NAMALWA (cell line): ENCODE measurements at places on chromosomes 3 and 15.

DNA sequence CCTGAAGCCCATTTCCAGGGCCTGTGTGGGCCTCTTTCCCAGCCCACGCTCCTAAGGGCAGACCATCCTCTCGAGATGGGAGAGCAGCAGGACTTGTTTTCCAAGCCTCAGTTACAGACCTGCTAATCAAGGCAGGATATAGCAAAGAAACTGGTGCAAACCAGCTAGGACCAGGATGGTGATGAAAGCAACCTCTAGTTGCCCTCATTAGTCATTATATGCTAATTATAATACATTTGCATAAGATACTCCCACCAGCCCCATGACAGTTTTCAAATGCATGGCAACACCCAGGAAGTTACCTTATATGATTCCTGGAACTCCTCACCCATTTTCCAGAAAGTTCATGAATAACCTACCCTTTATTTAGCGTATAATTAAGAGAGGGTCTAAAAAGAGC lies 34.4 kb upstream of the TRH start:
- peak; percentile 25 for DNase-seq

DNA sequence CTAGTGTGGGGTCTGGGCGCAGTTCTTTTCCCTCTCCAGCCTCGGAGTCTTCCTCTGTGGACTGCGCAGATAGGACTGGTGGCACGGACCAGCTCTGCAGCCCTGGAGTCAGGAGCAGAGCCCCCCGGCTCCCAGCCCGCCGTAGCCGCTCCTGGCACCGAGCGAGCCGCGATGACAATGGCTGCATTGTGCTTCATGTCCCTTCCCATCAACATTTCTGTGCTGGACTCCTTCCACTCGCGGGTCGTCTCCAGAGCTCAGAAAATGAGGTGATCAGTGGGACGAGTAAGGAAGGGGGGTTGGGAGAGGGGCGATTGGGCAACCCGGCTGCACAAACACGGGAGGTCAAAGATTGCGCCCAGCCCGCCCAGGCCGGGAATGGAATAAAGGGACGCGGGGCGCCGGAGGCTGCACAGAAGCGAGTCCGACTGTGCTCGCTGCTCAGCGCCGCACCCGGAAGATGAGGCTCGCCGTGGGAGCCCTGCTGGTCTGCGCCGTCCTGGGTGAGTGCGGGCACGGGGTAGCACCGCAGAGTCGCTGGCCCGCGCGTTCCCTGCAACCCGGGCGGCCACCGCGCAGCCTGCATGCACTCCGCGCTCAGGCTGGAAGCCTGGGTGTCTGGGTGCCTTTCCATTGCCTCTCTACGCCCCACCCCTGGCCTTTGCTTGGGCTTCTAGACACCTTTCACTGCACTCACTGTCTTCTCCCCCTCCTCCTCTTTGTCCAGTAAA lies at the start of gene TF:
Gene TF (plus strand): TSS at position 413 of the 731 bp plus-strand sequence. CDS start 48 bp downstream, at position 461.
- no peak for DNase-seq

DNA sequence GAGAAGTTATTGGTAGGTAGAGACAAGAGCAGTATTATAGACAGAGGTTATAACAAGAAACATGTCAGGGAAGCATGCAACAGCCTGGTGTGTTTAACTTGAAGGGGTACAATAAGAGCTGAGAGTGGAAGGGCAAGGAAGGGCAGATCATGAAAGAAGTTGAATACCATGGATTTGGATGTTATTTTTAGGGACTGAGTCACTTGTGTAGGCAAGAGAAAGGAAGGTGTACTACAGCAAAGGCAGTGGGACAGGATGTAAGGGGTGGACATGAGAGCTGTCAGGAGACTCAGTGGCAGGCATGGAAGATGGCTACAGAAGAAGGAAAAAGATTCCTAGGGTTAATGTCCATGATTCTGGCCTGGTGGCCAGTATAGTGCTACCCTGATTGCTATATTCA lies 66.4 kb downstream of the TFG start:
- no peak for DNase-seq

- DNase-seq: no peak
These were observed 31.8 kb upstream of the SFMBT1 start for GRCh38 chr3:53077476-53078220.

DNA sequence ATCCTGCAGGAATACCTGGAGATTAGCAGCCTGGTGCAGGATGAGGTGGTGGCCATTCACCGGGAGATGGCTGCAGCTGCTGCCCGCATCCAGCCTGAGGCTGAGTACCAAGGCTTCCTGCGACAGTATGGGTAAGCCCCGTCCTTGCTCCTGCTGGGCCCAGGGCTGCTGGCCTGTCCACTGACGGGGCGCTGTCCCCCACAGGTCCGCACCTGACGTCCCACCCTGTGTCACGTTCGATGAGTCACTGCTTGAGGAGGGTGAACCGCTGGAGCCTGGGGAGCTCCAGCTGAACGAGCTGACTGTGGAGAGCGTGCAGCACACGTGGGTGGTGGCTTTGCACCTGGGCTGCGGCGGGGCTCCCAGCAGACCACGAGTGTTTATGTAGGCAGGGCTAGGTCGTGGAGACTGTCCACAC lies 5.0 kb downstream of the FES start:
- peak; percentile 32 for DNase-seq

DNA sequence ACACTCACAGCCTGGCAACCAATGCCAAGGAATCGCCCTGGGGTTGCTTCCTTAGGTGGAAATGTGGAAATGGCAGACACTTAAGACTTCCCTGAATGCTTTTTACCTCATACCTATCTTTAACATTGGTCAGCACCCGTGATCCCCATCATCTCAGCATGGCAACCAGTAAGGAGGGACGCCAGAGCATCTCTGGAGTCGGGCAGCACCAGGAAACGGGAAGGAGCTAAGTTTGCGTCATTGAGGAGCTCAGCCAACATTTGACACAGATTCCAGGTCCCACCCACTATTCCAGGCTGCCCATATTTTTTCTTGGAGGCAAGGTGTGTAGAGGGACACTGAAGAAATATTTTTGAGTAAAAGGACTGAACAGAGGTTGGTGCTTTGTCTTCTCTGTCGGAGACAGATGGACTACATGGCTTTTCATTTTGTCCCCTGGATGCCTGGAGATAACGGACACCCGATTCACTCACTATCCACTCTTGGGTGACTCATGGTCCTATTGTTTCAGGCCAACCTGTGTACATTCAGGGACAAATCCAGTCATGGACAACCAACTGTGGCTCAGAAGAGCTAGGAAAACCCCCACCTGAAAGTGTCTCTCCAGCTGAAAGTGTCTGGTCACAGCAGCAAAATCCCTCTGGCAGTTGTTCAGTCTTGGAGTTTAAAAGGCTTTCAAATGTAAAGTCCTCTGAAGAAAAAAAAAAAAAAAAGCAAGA lies 70.4 kb upstream of the OXTR start:
- DNase-seq: no peak

- no peak for DNase-seq
These were observed 338.9 kb upstream of the CFAP20DC start for GRCh38 chr3:59388555-59389270.

DNA sequence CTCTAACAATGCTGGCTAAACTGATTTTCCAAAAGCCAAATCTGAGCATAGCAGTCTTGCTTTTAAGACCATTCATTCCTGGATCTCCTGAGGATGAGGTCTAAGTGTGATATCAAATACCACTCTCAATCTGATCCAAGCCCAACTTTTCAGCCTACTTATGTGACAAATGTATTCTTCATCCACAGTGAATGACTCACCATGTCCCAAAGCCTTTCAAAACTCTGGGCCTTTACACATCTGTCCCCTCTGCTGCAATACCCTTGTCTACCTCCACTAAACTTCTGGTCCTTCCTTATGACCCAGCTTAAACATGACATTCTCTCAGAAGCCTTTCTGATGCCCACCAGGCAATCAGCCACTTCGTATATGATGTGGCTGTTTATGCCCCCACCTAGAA lies 4.6 kb downstream of the ANAPC13 start:
- peak; percentile 20 for DNase-seq

DNA sequence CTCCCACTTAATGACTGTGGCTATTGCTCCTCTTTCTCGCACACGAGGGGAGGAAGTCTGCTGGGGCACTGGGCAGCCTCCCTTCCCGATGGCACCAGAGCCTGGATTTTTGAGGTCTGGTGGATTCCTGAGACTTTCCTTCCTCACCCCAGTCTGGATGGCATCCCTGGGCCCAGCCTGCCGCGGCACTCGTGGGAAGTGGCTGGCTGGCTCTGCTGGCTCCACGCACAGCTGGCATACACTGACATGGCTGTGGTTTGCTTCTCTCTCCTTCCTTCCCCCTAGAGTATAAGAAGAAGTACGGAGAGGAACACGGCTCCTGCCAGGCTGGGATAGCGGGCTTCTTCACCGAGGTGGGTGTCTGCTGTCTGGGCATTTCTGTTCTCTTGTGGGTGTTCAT lies 319.8 kb upstream of the LRRFIP2 start:
- DNase-seq: no peak

DNA sequence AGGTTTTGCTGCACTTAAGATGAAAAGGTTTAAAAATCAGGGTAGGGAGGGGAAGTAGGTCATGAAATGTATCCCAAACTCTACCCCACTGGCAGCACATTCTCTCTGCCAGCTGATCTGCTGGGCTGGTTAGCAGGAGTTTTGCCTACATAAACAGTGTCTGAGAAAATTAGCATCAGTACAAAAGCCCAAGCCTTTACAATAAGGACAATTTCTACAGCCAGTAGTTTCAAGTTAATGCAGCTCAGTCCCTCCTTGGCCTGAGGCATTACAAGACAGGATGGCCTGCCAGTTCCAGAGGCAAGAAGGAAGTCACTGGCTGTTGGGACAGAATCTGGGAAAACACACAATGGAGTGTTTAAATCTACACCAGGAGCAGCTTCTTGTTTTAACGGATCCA lies 32.8 kb downstream of the NCEH1 start:
- no peak for DNase-seq

GRCh38 chr3:182259579-182259978 lies 533.7 kb upstream of the ATP11B start:
- no peak for DNase-seq

GRCh38 chr3:189652042-189652441 lies 20.9 kb downstream of the TP63 start:
- no peak for DNase-seq

- DNase-seq: peak; percentile 81
These were observed 64.9 kb upstream of the POLG start for GRCh38 chr15:89399238-89400115.

GRCh38 chr3:125512135-125512920 lies 7.7 kb downstream of the SNX4 start:
- DNase-seq: peak; percentile 66

DNA sequence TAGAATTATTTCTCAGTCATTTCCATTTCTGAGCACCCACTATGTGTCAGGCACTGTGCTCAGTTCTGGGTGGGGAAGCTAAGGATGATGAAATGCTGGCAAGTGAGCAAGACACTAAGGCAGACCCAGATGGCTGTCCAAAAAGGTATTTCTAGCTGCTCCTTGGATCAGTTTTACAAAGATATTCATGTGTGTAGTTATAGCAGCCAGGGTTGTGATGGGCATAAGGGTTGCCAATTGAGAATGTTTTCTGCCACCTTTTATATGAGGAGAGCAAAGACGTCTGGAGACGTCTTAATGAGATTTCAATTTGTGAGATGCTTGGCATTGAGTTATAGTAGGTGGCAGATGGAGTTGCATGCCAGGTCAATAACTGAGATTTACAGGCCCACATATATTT lies 197.1 kb upstream of the RASGRP1 start:
- DNase-seq: no peak

DNA sequence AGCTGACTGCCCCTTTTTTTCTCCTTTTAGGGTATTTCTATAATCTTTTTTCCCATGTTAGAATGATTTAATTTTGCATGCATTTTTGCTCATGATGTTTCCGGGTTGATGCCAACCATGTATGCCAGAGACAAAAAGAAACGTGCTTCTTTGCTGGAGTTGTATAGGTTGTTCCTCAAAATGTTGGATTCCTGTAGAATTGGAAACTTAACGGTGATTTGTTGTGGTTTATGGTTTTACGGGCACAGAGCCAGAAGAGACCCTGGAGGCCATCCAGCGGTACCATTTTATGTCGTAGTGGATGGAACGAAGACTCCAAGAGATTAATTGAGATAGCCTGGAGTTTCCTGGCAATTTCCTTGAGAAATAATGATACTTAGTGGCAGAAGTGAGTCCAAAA lies 481.5 kb upstream of the RGMA start:
- DNase-seq: no peak

DNA sequence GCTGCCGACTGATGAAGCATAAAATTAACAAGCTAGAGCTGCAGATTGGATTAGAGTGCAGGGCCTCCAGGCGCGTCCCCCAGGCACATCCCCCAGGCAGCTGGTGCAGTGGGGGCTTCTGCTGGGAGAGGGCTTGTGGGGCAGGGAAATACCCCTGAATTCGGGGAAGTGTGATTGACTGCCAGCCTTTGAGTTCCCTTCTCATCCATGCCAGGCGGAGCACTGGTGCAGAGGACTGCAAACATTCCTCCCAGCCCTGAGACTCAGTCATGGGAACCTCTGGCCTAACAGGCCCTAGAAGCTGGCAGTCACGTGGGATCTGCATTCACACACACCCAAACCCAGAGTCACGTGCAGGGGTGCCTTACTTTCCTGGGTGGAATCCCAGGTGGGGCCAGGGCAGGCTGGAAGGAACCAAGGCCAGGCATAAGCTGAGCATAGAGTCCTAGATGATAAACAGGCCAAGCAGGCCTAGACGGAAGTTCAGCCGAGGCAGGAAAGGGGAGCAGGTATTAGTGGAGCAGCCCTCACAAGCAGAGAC lies 46.2 kb upstream of the SEC22A start:
- no peak for DNase-seq

GRCh38 chr15:40290918-40291574 lies 8.2 kb upstream of the ANKRD63 start:
- DNase-seq: no peak

DNA sequence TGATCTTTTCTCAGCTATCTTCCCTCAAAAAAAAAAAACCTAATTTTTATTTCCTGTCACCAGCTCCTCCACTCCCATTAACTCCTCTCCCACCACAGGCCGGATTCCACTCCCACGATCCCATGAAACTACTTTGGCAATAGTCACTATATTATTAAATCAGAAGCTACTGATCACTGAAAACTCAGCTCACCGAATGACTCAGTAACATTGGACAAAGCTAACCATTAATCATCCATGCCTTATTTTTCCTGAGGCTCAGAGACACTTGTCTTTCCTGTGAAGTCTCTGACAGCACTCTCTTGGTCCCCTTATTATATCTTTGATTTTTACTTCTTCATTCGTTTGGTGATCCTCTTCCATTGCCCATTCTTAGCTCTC lies 260.2 kb downstream of the CGGBP1 start:
- DNase-seq: no peak

DNA sequence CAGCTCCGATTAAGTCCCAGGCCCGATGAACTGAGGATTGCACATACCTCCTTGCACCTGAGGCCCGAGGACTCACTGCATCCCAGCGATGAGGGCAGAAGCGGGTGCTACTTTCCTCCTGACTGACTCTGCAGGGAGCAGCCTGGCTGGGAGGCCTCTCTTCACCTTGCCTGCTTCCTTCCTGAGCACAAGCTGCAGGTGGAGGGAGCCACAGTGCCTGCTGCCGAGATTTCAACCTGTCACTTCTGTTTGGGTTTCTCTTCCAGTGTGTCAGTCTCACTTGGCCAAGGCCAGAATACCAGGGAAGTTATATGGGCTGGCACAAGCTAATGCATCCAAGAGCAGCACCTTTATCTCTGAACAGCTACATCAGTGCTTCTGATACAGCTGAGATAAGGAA lies 185.4 kb downstream of the NTRK3 start:
- DNase-seq: no peak
